Stimulated activated CD8-positive, alpha-beta memory T cell treated with anti-CD3 and anti-CD28 coated beads, Interleukin-15, amount 100 ng/mL, for 1 hour (primary cell): ENCODE measurements at places on chromosomes 2 and 18.

GRCh38 chr18:4587204-4587603, 132.1 kb upstream of the DLGAP1 start:
- DNase-seq: no peak

GRCh38 chr2:194610297-194610696, 1046.7 kb upstream of the SLC39A10 start:
- DNase-seq: no peak

DNA sequence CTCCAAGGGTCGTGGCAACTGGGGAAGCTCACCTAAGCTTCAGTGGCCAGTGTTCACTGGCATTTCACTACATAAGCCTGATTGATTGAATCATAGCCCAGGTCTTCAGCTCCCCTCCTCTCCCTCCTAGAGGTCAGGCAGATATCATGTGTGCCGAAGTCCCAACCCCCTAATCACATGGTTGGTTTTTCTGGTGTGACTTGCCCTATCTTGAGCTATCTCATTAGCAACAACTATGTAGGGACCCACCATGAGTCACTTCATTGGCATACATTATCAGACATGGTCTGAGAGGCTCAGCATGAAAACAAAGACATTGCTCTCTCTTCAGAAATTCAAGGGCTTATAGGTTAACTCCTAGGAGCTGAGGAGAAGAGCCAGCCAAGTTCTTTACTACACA, 76.8 kb downstream of the LYPD1 start:
- no peak for DNase-seq

GRCh38 chr2:98188351-98189046, 101.5 kb downstream of the VWA3B start:
- no peak for DNase-seq

GRCh38 chr2:180715044-180715443, 265.4 kb upstream of the UBE2E3 start:
- DNase-seq: no peak
